ENCODE measurements at places on chromosomes 12 and 14.

GRCh38 chr14:52063052-52063462 lies 5.8 kb downstream of the NID2 start:
- DNase-seq, result no peak

GRCh38 chr14:51554953-51555352 lies 96.8 kb upstream of the FRMD6 start:
- DNase-seq, result no peak

- DNase-seq, result no peak
Measured at GRCh38 chr12:58554522-58555157, 365.7 kb downstream of the LRIG3 start.

DNA sequence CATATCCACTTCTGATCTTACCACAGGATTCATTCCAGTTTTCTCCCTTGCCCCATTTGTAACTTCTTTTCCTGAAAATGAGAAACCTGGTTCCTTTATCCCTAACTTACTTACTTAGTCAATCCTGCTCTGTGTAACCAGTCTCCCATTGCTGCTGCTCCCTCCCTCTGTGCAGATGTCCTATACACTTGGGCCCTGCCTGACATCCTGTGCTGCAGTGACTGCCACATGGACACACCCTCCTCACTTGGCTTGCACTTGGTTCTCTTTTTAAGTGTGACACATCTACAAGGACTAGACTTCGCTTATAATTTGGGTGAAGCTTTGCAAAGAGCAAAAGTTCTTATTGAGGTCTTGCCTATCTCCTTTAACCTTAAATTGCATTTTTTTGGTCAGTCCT lies 51.4 kb downstream of the FGD4 start:
- DNase-seq, result no peak

Measured in fibroblast of skin of left quadriceps (primary cell).